ENCODE measurements at places on chromosomes 2 and 18.

DNA sequence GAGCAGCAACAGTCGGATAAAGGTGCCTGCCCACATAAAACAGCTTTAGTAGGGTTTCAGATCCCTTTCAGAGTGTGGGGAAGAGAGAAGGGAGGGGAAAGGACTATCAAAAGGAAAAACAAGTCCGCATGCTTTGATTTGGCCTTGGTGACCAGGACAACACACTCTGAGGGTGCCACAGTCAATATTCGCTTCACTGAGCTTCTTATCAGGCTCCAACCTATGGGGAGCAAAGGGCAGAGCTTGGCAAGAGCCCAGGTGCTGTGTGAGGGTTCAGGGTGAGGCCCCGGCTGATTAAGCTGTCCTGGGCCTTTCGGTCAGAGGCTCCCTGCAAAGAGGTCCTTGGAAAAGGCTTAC lies 237.4 kb upstream of the SMAD2 start:
- DNase-seq: no peak

- DNase-seq: no peak
Observed at GRCh38 chr2:159798376-159798725, 343 bp upstream of the CD302 start.

- DNase-seq: no peak
Observed at GRCh38 chr2:54054271-54054670, 61.1 kb upstream of the ACYP2 start.

GRCh38 chr2:13654416-13654815 lies 937.7 kb downstream of the TRIB2 start:
- no peak for DNase-seq

- no peak for DNase-seq
Observed at GRCh38 chr2:169031202-169031601, at the start of gene ABCB11. Gene ABCB11, minus strand, starts transcription at chr2:169031324. Its CDS starts 13,199 bp downstream, at chr2:169018125.

DNA sequence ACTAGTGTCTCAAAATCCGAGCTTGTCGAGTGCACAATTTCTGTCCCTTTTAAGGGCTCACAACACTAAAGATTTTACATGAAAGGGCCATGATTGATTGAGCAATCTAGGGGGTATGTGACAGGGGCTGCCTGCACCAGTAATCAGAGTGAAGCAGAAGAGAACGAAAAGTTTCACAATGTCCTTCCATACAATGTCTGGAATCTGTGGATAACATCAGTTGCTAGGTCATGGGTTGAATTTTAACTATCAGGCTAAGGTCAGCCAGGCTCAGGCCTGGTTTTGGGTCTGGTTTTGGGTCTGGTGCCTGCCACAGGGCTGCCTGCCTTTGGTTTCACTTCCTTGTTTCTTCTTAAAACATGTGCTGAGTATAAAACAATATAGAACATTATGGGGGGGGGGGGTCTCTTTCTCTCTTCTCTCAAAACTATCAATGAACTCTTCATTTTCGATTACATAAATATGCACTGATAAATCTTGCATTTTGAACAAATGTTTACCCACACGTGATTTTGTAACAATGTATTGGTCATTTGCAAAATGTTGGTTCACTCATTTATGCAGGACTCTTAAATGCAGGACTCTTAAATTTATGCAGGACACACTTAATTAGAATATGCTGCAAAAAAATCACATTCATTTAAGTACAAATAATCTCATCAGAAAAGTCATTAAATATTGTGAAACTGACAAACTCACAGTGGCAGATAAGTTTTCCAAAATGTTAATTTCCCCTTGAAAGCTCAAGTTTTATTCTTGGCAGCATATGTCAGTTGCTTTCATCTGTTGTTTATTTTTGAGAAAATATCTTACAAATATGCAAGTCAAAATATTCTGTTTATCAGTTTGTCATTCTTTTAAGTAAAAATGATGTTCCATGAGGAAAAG lies 290.5 kb upstream of the KYNU start:
- no peak for DNase-seq
